ENCODE measurements at places on chromosomes 11 and 22.

DNA sequence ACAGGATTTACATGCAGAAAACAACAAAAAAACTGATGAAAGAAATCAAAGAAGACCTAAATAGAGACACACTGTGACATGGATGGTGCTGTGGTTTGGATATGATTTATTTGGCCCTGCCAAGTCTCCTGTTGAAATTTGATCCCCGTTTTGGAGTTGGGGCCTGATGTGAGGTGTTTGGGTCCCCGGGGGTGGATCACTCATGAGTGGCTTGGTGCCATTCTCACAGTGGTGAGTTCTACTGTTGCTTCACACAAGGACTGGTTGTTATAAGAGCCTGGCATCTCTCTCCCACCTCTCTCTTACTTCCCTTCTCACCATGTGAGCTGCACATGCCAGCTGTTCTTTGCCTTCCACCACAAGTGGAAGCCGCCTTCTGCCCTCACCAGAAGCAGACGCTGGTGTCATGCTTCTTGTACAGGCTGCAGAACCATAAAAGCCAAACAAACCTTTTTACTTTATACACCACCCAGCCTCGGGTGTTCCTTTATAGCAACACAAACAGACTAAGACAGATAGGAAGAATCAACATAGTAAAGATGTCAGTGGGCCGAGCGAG lies 7.8 kb upstream of the RTL6 start:
- no peaks in the 10 kb centered on the region for H3K36me3 ChIP-seq
- no peak overlapping the region for H3K27ac ChIP-seq
- peaks cover 7% of the 10 kb centered on the region for H3K27me3 ChIP-seq
- DNase-seq: no peak

DNA sequence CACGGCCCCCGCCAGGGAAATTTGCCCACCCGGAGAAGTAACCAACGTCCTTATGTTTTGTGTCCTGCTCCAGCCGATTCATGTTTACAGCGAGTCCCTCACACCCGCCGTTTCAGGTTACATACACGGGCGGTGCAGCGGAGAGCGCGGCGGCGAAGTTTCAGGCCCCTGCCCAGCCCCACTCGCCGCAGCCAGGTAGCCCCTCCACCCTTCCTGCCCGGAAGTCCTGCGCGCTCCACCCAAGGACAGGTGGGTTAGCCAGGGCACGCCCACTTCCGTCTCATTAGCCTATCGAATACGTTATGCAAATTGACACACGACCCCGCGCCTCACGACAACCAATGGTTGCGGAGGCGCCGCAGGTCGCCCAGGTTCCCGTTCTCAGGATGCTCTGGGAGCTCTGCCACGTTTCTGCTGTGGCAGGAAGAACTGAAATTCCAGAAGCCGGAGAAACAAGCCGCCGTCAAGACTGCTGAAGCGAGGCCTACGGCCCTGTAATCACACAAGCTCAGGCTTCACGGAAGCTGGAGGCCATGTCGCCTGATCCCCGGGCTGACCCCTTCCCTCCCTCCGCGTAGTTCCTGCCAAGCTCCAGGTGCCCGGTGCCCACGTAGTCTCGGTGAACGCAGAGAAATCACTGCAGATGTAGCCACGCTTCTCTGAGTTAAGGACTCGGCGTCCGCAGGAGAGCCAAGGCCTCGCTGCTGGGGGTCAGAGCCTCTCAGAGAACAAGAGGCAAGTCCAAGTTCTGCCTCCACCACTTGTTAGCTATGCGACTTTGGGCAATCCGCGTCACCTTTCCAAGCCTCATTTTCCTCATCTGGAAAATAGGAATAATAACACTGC lies 22.4 kb upstream of the MYH9 start:
- DNase-seq: peak; percentile 67
- H3K36me3 ChIP-seq: no peaks in the 10 kb centered on the region
- H3K27me3 ChIP-seq: peaks cover 4% of the 10 kb centered on the region

DNA sequence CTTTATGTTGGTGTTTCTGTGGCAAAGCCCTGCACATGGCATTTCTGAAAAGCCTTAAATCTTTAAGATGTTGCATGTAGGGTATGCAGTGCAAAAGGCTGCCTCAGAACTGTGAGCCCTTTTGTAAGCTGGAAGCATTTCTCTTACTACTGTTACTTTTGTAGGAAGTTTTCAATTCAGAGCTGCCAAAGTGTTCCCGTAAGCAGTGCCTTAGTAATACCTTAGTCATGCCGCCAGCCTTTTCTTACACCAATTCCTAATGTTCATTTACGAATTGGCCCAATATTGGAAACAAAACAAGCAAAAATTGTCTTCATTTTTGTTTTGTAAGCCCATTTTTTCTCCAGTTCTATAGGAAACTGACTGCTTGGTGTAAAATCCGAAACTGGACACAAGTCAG lies 67.4 kb upstream of the RASSF10 start:
- H3K27ac ChIP-seq: no peak overlapping the region
- peaks cover 2% of the 10 kb centered on the region for H3K27me3 ChIP-seq

DNA sequence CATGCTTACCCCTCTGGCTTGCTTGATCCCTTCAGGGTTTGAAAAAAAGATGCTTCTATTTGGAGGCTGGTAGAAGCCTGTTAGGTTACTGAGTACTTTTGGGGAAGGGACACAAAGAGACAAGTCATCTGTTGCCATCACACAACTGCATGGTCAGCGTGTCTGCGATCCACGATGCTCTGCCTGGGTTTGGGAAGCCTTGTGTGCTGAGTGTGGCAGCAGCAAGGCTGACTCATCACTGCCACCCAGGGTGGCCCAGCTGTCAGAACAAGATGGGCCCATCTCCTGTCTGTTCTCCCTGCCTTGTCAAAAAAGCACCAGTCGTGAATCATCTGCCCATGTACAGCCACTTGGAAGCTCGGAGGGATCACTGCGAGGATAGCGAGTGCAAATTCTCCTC lies 26.2 kb downstream of the UBASH3B start:
- peaks cover 17% of the 10 kb centered on the region for H3K4me1 ChIP-seq
- H3K27me3 ChIP-seq: no peaks in the 10 kb centered on the region
- peak overlapping the region; percentile 64 for H3K27ac ChIP-seq
- H3K4me3 ChIP-seq: no peak overlapping the region
- peak; percentile 36 for DNase-seq

DNA sequence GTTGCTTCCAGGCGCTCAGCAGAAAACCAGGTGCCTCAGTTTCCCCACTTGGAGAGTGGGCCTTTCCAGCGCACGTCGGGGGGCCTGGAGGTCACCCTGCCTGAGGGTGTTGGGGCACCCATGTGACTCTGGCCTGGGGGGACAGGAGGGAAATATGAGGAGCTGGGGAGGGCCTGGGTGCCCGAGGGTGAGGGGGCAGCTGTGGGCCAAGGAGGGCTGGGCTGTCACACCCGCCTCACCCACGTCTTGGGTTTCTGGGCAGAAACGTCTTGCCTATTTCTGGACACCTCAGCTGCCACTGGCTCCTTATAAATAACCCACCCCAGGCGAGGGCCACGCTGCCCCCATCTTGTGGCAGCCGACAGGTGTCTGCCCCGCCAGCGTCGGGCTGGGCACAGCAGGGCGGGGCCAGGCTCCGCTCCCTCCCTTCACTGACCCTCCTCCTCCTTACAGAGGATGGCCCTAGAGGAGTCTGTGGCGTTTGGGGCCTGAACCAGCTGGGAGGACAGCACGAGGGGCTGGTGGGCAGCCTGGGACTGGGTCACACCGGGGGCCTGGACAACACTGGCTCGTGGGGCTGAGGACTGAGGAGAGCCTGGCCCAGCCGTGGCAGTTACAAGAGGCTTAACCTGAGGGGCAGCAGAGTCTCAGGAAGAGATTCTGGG lies 1.5 kb downstream of the TNNT3 start:
- H3K4me3 ChIP-seq: no peak overlapping the region
- no peak overlapping the region for H3K27ac ChIP-seq
- no peaks in the 10 kb centered on the region for H3K27me3 ChIP-seq
- no peaks in the 10 kb centered on the region for H3K4me1 ChIP-seq
- no peak for DNase-seq
- H3K36me3 ChIP-seq: no peaks in the 10 kb centered on the region

DNA sequence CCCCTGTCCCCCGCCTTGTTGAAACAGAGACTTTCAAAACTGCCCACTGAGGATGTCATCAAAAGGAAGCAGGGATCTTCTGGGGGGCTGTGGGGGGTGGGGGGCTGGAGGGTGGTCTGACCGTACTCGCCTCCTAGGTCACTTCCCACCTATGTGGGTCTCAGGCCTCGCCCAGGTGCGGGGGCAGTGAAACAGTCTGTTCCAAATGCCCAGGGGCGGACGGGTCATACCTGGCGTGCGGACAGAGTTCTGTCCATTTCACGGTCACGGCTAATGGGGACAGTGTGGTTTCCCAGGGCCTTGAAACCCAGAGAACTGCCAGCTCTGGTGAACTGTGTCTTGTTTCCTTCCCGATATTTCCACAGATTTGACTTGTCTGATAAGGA lies 27.2 kb downstream of the ANO1 start:
- no peaks in the 10 kb centered on the region for H3K36me3 ChIP-seq
- H3K4me3 ChIP-seq: no peak overlapping the region
- no peak overlapping the region for H3K27ac ChIP-seq
- peaks cover 21% of the 10 kb centered on the region for H3K27me3 ChIP-seq
- no peak for DNase-seq

DNA sequence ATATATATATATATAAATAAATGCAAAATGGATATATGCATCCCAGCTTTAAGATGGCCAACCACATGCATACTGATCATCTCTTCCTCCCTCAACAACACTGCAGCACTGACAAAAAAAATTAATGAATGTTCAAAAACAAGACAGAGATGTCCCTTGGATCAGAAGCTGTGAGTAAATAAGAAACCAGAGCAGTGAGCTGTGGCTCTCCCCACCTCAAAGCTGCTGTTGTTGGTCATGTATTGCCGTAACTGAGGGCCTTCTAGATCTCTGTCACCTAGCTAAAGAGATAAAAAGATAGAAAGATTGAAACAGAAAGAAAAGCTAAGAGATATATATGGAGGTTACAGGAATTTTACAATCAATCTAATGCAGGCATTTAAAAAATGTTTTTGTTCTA lies 15.5 kb upstream of the TMEM135 start:
- H3K4me1 ChIP-seq: peaks cover 7% of the 10 kb centered on the region
- no peak overlapping the region for H3K4me3 ChIP-seq
- H3K27me3 ChIP-seq: no peaks in the 10 kb centered on the region
- peaks cover 10% of the 10 kb centered on the region for H3K36me3 ChIP-seq

DNA sequence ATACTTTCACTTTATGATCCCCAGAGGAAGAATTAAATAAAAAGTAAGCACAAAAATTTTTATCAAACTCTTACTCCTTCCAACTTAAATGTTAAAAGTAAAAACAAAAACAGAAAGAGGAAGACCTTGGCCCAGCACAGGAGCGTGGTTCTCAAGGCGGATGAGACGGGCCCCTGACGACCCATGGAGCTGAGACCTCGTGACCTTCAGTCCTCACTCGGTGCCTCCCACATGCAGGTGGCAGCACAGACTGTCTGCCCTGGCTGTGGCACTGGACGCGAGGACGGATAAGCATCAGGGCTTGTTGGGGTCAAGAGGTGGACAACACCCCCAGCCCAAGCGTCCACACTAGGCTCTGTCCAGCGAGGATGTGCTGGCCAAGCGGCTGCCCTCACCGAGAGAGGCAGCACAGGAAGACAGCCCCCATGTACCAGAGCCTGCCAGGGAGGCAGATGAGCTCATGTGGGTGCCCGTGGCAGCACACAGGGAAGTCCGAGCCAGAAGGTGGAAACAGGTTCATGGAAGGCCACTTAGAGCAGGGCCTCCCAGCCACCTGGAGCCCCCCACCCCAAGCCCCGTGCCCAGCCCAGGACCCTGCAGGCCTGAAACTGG lies 1389.8 kb downstream of the TBC1D22A start:
- H3K4me1 ChIP-seq: no peaks in the 10 kb centered on the region
- H3K4me3 ChIP-seq: no peak overlapping the region
- no peak for DNase-seq
- H3K27ac ChIP-seq: no peak overlapping the region
- H3K27me3 ChIP-seq: peaks cover 7% of the 10 kb centered on the region
- peaks cover under 1% of the 10 kb centered on the region for H3K36me3 ChIP-seq

Measured in glutamatergic neuron (in vitro differentiated cells).